ENCODE measurements at places on chromosomes 7 and 10.

- no peak for DNase-seq
Measured at GRCh38 chr7:96322847-96323461, 1.1 kb upstream of the SLC25A13 start.

DNA sequence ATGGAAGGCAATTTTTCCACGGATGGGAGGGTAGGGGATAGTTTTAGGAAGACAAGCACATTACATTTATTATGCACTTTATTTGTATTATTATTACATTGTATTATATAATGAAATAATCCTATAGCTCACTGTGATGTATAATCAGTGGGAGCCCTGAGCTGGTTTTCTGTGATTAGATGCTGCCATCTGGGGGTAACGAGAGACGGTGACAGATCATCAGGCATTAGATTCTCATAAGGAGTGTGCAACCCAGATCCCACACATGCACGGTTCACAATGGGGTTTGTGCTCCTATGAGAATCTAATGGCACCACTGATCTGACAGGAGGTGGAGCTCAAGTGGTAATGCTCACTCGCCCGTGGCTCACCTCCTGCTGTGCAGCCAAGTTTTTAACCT is 103.9 kb upstream of the STK17A start:
- DNase-seq, result no peak

DNA sequence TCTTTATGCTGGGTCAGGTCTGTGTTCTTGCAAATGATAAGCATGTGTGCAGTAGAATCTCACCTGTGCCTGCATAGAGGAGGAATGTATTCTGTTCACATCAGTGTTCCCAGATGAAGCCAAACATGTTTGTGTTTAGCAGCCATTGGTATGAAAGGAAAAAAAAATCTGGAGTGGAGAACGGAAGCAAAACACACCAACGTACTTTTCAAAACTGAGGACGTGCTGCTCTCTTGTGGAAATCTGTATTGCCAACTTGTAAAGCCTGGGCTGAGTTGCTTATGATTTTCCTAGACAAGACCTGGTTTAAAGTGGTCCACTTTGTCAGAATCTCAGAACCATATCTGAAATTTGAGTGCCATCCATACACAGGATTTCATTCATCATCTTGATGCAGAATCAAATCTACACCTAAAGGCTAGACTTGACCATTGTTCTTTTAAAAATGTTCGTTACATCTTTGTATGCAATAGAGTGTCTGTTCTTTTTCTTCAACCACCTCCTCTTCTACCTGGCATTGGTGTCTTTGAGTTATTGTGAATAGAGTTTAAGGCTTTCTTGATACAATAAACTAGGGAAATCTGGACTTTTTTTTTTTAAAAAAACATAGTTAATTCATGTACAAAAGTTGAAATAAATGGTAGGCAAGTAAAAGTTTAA is 367.7 kb downstream of the PHF14 start:
- DNase-seq, result no peak

DNA sequence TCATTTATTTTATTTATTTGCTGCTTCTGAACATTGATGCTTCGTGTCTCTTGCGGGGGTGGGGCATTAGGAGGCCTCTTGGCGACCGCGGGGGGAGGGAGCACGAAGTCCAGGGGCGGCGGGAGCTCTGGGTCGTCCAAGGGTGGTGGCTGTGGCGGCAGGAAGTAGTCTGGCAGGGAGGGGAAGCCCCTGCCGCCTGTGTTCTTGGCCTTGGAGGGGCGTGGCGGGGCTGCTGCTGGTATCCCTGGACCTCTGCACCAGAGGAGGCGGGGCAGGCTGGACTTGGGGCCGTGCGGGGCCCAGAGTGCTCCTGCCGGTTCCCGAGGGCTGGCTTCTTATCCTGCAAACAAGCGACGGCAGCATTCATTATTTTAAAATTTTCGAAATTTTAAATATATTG is 70.5 kb upstream of the ABI1 start:
- DNase-seq, result peak; percentile 26

- DNase-seq, result no peak
Measured at GRCh38 chr7:115379321-115379720, 457.4 kb downstream of the MDFIC start.

- DNase-seq, result no peak
Measured at GRCh38 chr10:101644002-101644401, 51.0 kb downstream of the FBXW4 start.

- no peak for DNase-seq
Measured at GRCh38 chr7:110317541-110318265, 773.2 kb upstream of the LRRN3 start.

- DNase-seq, result no peak
Measured at GRCh38 chr10:122504610-122504950, 43.2 kb downstream of the HTRA1 start.

DNA sequence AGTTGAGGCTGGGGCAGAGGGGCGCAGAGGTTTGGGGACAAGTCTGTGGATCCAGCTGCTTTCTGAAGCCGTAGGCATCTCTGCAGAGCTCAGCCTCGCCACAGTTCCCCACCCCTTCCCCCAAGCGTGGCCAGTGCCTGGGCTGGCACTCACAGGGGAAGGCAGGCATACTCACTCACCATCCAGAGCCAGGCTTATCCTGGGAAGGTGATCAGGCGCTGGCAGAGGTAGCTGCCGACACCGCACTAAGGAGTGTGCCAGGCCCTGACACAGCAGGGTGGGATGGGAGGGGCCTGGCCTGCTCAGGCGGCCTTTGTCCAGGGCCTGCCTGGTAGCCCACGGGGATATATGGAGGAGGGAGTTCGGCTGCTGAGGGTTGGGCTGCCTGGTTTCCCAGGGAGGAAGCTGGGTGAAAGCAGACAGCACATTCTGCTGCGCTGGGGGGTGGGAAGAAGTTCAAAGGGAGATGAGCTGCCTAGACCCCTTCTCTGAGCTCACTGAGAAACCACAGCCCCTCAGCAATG is 15.9 kb downstream of the VSIR start:
- DNase-seq, result peak; percentile 26

DNA sequence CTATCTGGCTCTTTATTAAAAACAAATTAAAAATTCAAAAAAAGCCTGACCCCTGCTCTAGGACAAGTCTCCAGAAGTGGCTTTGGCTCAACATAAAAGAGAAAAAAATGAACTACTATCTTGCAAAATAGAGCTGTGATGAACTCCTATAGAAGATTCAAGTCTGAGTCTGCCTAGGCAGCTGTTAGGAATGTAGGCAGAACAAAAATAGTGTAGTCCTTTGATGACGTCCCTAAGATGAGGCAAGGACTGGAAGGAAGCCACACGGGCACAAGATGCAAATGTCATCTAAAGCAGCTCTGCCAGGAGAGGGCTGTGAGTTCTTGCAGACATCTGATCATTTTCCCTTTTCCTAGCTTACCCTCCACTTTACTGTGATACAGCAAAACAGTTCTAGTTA is 20.5 kb downstream of the ASNS start:
- DNase-seq, result no peak

DNA sequence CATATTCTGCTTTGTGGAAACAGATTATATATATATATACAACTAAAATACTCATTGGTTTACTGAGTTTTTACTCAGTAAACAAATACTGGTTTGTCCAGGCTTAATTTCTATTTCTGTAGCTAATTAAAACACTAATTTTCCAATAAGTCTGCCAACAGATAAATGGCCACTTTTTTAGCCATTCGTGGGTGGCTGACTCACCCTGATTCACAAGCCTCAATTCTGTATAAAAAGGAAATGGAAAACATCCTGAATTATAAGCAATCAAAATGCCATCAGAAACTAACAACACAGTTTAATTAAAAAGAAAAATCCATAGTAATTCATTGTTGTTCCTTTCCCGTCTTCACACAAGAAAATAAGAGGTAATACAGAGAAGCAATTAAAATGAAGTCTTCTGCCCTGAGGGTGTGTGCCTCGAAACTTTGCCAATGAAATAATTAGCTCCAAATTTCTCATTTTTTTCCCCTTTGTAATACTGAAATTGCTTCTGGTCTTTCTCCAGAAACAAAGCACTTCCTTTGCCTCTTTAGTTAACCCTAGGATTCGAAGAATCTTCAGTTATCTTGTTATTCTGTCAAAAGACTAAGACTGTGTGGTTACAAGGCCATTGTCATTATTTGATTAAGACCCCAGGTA is 118.7 kb upstream of the PTN start:
- no peak for DNase-seq

- DNase-seq, result no peak
Measured at GRCh38 chr7:22627136-22627535, 99.9 kb upstream of the IL6 start.

DNA sequence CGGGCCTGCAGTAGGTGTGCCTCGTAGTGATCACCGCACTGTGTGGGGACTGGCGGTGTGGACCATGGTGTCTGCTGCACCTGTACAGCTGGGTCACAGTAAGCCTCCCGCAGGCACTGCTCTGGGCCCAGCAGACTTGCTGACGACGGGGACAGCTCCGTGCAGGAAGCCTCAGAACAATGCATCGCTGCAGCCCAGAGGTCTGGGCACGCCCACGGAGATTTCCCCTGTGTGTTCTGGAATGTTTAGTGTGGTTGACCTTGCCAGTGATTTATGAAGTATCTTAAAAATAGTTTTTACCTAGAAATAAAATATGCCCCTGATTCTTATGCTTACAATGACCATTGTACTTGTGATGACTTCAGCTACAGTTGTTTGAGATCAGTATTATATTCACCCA is 59.1 kb upstream of the ZNF32 start:
- DNase-seq, result no peak

DNA sequence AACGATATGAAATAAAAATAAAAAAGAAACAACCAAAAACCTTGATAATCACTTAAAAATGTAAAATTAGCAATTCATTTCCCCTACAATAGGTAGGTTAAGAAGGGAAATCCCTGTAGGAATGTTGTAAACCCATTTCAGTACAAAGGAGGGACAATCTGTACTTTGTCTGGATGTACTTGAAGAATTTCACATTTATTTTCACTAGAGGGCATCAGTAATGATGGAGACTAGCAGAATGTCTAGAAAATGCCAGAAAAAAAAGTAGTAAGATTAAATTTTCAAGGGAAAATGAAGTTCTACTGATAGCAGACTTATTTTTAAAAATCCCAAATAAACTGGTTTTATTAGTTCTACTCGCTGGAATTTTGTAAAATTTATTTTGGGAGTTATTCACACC is 209.0 kb upstream of the FZD1 start:
- no peak for DNase-seq
